ENCODE measurements at places on chromosomes 6 and 20. TPM values are rescaled to one million over a fixed set of nuclear protein-coding genes. Genes with fewer than 3 reads are reported as not detected.

DNA sequence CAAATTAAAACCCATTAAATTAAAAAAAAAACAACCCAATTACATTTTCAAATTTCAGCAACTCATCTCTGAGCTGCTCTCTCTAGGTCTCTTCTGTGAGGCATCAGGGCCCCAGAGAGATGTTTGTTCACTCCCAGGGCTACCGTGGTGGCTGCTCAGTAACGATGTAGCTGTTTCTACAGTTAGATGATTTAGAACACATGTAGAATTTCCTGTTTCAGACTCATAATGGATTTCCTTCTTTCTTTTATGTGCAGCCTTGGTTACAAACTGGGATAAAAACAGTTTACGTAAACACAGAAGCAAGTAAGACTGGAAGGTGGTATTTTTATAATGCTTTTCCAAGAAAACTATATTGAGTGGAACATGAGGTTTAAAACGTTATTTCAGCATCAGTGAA, 116.1 kb upstream of the CCN2 start:
- no peak for DNase-seq

SLC32A1 gene
- 0.54 TPM for total RNA-seq

DNA sequence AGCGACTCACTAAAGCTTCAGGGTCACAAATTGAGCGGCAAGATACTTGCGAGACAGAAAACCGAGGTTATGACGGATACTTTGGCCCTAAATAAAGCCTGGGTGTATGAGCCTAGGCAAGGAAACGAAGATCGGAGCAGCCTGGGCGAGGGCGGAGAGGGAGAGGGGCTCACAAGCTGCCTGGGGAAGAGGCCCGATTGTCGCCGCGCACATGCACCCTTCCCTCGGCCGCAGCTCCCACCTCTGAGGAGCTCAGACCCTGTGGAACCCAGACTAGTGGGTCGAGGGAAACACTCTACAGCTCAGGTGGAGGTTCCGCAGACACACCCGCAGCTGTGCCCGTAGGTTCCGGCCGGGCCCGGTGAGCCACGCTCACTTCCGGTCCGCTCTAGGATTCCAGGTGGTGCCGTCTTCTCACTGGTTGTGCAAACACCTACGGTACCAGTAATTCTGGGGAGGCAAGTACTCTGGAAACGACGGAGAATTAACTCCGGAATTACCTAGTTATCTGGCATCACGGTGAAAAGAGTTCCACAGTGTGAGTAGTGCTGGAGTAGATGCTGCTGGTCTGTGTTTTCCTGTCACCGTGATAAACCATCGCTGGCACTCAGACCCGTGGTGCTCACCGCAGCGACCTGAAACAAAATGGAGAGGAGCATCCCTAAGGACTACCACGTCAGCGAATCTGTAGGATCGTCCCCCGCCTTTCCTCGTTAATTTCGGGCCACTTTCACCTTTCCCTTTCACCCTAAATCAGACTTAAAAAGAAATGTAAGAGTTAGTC, 61.5 kb downstream of the GPX5 start:
- DNase-seq, result peak; percentile 40

ZNF217 gene
- 26.7 TPM for total RNA-seq

SPATS1 gene
- total RNA-seq, result not detected

GRCh38 chr20:46050444-46050843, 21.4 kb downstream of the SLC12A5 start:
- no peak for DNase-seq

DNA sequence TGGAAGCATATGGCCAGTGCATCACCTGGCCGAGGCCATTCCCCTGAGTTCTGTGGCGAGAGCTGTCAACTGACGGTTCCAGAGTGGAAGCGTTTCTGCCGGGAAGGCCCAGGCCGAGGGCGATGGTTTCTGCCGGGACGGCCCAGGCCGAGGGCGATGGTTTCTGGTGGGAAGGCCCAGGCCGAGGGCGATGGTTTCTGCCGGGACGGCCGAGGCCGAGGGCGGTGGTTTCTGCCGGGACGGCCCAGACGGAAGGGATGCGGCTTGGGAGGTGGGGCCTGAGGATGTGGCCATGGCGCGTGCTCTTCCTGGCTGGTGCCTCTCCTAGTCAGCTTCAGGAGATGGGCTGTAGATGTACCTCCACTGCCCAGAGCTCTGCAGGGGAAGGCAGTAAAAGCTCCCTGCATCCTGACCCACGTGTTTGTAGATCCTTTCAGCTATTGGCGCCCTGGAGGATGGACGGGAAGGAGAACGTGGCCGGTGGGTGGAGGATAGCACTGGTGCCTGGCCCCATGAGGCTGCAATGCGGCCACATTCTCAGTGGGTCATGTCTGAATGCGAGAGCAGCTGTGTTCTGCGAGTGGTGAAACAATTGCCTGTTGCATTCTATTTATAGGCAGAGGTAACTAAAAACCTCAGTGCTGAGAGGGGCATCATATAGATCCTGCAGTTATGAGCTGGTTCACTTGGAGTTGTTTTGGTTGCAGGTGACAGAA, 12.8 kb downstream of the TPD52L2 start:
- no peak for DNase-seq

FABP7 gene
- not detected for total RNA-seq

DNA sequence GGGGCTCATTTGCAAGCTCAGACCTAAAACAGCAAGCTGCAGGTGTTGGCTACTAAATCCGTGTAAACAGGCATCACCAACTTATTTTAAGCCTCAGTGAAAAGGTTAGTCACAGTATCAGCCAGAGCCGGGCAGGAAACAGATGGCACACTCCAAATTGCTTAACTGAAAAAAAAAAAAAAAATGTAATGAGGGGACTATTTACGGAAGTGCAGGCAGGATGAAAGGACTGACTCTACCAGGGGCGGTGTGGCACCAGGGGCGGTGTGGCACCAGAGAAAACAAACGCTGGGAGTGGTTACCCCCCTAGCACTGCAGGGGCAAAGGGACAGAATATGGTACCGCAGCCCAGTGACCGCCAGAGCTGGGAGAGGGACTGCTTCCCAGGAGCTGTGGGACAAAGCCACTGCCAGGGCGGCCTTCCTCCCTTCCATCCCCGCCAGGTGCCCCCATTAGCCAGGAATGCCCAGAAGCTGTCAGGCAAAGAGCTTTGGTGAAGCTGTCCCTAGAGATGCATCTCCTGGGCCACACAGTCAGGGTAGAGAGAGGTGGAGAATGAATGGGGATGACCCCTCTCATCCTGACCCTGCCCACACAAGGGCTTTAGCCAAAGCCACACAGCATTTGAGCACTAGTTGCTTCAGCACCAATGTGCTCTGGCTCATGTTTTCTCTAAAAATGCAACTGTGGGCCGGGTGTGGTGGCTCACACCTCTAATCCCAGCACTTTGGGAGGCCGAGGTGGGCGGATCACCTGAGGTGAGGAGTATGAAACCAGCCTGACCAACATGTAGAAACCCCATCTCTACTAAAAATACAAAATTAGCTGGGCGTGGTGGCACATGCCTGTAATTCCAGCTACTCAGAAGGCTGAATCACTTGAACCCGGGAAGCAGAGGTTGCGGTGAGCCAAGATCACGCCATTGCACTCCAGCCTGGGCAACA, 39.6 kb upstream of the GFOD1 start:
- peak; percentile 98 for DNase-seq

DNA sequence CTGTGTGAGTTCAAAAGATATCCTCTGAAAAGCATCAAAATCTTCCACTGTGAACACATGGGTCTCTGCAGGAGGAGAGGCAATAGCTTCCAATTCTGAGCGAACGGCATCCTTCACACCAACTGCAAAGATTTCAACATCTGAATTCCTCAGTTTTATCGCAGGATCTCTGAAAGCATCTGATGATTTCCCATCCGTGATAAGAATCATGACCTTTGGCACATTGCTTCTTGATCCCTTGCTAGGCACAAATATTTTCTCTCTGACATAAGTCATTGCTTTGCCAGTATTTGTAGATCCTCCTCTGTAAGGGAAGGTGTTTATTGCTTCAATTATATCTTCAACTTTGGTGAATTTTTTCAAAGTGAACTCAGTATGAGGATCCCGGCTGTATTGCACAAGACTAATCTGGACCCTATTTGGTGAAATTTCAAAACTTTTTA, 22.7 kb downstream of the COL12A1 start:
- DNase-seq, result no peak

ARFRP1 gene
- 52.0 TPM for total RNA-seq

DEFB110 gene
- not detected for total RNA-seq

DNA sequence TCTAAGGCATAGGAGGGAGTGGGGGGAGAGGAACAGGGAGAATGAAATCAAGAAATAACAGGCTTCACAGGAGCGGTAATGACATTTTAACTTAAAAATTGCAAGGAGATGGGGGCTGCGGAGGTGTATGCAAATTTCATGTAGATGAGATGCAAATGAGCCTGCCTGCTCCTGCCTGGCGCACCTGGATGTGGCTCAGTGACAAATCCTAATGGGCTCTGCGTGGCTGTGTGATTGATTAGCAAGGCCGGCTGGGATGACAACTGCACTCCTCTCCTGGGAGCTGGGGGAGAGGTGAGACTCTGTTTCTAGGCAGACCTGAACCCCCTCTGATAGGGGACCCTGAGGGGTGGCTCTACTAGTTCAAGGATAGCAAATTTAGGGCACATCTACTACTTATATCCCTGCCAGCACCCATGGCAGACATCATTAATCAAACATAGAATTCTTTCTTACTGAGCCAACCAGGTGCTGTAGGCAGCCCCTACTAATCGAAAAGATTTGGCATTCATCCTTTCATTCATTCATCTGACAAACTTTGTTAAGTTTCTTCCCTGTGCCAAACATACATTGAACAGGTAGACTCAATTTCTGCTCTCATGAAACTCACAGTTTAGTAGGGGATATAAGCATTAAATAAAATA, 38.4 kb upstream of the TGM2 start:
- no peak for DNase-seq

DNA sequence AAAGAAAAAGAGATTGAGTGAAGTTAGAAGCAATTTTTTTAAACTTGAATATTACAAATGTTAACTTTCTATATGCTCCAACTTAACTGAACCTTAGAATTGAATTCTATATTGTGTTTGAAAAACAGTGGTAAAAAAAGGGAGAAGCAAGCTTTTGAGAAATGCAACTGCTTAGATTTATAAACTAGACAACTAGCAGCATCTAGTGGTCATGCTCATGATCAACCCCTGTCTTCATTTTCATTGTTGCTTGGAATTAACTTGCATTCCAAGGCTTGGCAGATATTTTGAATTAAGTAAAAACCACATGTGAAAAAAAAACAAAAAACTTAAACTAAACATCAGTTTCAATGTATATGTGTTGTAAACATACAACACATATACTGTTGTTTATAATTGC, 113.1 kb downstream of the C6orf58 start:
- no peak for DNase-seq

GRCh38 chr6:39195792-39196385, 33.4 kb downstream of the KCNK5 start:
- no peak for DNase-seq

- DNase-seq, result no peak
Measured at GRCh38 chr20:2899243-2899642, 26.0 kb downstream of the PTPRA start.

DNA sequence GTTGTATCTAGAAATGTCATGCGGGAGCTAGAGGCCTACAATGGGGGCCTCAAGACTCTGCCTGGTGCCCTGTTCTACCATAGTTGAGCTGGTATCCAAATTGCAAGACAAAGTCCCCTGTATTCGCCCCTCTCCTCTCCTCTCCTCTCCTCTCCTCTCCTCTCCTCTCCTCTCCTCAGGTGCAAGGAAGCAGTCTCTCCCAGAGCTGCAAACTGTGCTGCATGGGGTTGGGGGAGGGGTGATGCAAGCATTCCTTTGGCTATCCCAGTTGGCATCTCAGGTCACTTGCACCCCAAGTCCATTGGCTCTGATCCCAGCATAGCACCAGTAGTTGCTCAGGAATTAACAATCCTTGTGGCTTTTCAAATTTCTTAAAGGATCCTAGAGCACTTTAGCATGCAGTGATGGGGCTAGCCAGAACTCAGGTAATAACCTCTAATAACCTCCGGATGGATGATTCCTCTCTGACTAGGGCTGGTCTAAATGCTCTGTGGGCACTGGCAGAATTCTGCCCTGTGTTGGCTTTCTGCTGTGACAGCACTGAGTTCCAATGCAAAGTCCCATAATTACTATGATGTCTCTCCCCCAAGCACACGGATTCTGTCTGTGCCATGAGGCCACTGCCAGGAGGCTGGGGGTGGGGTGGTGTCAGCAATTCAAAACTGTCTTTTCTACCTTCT, 35.3 kb downstream of the TAF11 start:
- no peak for DNase-seq

Data from hematopoietic multipotent progenitor cell (in vitro differentiated cells).